Frontal cortex (tissue), 4 donors: ENCODE measurements at places on chromosomes 1 and 21. TPM values are rescaled to one million over a fixed set of nuclear protein-coding genes. Genes with fewer than 3 reads are reported as not detected.
A peak's percentile ranks its signal among the peaks of the same experiment; 100 is the strongest.

DNA sequence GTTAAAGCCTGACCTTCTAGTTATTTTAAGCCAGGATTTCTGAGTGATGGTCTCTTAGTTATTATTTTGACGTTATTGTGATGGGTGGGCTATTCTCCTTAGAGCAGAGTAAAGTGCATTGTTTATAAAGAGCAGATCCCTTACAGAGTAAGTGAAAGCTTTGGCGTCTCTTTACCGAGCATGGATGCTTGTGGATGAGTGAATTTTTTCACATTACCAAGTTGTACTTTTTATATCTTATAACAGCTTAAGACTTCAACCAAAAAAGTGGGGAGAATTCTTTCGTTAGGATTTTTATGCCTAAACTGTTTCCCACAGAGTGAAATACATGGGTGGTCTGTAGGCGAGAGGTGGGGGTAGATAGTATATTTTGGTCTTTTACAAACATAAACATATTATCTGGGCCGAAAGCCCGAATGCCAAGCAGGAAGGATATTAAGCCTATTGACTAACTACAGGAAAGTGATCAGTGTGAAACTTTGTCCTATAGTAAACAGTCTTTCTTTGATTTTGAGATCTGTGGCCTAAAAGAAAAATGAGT is 279.1 kb upstream of the C1orf105 start:
- DNase-seq = no peak

- DNase-seq = no peak
Measured at GRCh38 chr1:19070197-19070651, 113.7 kb upstream of the IFFO2 start.

GRCh38 chr1:25744140-25744581 is 55.8 kb upstream of the SELENON start:
- DNase-seq = peak; percentile 31

DNA sequence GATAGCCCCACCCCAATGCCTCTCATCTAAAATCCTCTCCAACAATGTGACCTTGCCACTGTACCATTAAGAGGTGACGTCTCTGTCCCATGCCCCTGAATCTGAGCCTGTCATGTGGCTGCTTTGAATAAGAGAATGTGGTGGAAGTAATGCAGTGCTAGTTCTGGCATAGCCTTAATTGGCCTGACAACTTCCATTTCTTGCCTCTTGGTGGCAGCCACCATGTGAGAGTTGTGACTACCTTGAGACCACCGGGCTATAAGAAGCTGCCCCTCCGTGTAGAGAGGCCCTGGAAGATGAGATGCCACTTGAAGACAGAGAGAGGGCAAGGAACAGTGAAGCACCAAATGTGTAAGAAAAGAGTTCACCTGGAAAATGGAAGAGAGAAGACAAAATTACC is 95.4 kb downstream of the POFUT2 start:
- no peak for DNase-seq

DNA sequence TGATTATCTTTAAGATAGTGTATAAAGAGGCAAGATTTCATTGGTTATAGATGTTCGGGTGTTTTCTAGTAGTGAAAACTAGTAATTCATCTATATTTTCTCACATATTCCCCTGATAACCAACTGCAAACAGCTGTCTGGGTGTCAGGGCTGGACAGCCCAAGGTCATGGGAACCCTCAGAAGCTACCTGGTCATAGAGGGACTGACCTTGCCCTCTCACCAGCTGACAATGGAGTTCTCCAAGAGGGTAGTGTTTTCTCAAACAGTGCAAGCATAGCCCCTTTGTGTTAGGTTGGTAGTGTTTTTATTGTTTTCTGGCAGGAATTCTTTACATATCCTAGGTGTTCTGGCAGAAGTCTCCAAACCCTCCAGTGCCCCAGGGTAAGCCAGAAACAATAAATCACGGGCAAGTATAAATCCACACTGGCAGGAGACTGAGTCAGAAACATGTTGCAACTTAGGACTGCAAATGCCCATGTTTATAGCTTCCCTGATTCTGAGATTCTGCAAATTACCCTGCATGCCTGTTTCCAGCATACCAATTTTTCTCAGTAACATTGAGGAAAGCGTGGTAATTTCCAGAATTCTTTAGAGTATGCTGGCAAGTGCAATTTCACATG is 82.8 kb upstream of the ATP1A1 start:
- DNase-seq = no peak

GRCh38 chr1:167762061-167762746 is 40.4 kb downstream of the MPZL1 start:
- DNase-seq = no peak

GRCh38 chr1:35577071-35577998 is 4.2 kb downstream of the TFAP2E start:
- peak; percentile 41 for DNase-seq

- DNase-seq = no peak
Measured at GRCh38 chr21:42443181-42443785, 39.6 kb downstream of the UBASH3A start.

- no peak for DNase-seq
Measured at GRCh38 chr21:32800056-32800455, 28.5 kb upstream of the PAXBP1 start.

DNA sequence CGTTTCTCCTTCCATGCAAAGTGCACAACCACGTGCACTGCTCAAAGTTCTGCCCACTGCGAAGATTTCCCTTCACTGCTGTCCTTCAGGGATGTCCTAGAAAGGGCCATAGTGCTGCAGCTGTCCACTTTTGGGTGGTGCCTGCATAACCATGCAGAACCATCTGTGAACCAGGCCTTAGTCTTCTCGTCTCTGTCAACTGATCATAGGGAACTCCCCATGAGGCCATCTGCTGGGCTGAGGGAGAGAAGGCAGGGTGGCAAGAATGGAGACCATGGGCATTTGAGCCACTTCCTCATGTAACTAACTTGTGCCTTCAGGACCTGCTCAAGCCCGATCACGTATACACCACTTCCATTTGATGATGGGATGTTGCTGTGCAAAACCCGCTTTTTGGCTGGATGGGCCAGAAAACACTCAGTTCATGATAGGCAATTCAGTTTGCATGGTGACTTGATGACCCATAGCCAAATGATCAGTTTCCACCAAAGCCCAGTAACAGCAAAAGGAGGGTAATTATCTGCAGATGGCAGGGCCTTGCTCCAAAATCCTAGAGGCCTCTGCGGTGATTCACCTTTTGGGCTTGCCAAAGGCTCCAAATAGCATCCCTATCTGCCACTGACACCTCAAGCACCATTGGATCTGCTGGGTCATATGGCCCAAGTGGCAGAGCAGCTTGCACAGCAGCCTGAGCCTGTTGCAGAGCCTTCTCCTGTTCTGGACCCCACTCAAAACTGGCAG is 9.5 kb downstream of the ST6GALNAC5 start:
- no peak for DNase-seq

DNA sequence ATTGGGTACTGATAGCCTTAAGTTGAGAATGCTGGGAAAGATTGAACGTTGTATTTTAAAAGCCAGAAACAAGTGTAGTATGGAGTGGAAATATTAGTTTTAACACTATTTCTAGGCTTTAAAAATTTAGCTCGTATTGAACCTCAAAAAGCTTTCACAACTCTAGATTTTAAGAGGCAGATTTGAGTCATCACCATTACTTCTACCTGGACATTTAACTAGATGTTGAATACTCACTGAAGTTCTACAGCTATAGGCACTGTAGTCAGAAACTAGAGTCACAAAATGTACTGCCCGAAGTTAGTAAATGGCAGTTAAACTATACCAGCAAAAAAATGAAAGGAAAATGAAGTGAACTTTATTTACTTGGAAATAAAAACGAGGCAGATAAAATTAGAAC is 96.5 kb downstream of the NEK7 start:
- DNase-seq = no peak

- DNase-seq = no peak
Measured at GRCh38 chr1:51877434-51878307, 856 bp downstream of the NRDC start.

GRCh38 chr1:183588827-183589226 is 1.4 kb downstream of the NCF2 start:
- DNase-seq = no peak

DNA sequence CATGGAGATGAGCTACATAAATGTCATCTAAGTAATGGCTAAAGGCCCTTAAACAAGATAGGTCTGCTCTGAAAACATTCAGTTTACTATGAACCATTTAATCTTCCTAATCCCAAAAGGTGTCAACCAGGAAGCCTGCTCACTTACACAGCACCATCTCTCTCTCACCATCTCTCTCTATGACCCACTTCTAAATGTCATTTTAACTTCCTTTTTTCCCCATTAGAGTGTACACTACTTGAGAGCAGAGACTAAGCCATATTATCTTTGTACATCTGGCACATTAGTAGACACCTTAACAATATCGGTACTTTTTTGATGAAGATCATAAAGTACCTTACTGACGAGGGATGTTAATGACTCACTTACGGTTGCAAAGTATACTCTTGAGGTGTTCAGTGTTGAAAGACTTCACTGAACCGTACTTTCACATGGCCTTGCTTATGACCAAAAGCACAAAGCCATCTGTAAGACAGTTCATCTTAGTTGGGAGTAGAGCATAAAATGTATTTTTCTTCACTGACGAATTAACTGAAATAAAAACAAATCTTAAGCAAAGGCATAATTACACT is 25.4 kb downstream of the FBXO42 start:
- no peak for DNase-seq

- no peak for DNase-seq
Measured at GRCh38 chr1:24544239-24544638, 11.6 kb upstream of the NCMAP start.

DNA sequence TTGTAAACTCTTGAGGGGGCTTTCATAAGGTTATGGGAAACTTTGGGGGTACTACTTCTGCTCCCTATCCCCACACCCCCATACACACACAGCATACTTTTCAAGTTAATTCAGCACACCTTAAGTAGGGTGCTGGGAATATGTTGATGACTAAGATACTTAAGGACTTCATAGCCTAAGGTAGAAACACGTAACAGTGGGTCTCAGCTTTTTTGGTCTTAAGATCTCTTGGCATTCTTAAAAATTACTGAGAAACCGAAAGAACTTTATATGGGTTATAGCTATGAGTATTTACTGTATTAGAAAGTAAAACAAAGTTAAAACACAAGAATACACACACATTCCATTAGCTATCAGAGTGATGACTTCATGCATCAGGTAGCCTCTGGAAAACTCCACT is 2.1 kb downstream of the OTUD3 start:
- DNase-seq = no peak

GRCh38 chr21:33691945-33692603 is 49.8 kb downstream of the ITSN1 start:
- no peak for DNase-seq

DNA sequence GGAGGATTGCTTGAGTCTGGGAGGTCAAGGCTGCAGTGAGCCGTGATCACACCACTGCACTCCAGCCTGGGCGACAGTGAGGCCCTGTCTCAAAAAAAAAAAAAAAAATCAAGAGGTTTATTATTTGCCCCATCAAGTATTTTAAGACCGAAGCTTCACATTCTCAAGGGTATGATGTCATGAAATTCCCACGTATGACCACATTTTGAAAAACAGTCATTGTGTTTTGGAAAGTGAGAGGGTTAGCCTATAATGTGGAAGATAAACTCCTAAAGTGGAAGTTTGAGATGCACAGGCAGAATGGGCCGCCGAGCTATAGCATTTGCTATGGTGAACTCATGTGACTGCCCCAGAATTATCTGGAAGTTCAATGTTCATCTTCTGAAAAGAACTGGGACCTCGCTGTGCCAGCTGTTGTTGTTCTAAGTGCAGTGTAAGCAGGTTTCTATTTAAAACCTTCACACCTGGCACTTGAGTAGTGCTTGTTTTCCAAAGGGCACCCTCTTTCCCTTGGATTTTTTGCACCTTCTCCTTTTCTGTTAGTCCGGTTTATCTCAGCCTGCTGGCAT is 96.9 kb upstream of the SLC25A33 start:
- no peak for DNase-seq

DNA sequence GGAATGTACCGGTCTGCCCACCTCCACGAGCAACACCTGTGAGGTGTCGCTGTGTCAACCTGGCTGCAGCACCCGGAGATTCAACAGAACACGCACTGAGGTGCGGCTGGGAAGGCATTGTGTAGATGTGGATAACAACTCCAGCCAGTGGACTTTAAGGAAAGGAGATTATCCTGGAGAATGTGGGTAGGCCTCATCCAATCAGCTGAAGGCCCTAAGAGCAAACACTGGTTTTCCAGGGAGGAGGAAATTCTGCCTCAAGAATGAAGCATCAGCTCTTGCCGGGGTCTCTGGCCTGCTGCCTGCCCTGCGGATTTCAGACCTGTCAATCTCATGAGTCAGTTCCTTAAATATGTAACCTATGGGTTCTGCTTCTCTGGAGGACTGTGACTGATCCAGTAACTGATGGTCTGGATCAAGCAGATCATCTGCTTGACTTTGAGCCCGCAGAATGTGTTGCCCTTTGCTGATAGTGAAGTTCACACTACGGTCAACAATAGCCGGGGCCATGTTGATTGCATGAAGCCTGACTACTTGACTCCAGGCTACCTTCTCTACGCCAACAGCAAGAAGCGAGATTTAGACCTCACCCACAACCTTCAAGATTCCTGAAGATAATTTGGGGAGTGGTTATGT is 15.9 kb upstream of the PRDM15 start:
- DNase-seq = no peak

ZNF691 gene
- 9.4 TPM for total RNA-seq

ELF3 gene
- under 0.01 TPM for total RNA-seq

BMP8B gene
- 0.41 TPM for total RNA-seq

TMEM52 gene
- total RNA-seq = 1.6 TPM

CADM3 gene
- total RNA-seq = 115 TPM

TNFRSF4 gene
- total RNA-seq = not detected

CRP gene
- not detected for total RNA-seq

MFSD2A gene
- total RNA-seq = 15.5 TPM
